ENCODE measurements at places on chromosomes 11 and 22.

GRCh38 chr11:130897262-130898182 lies 18.8 kb downstream of the SNX19 start:
- no peak for DNase-seq

DNA sequence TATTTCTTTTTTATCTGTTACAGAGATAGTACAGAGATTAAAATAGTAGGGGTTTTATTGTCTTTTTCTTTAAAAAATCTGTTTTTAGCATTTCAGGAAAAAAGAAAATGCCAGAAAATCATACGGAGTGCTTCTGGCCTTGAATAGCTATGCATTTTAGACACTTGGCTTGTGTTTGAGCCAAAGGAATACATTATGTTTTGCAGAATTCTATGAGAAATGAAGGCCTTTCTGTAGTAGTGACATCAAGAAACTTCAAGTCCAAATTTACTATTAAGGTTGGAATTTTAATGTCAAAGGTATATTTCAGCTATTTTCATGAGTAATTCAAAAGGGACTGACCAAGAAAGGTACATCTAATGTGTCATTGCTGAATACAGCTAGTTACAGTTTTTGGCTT lies 56.3 kb upstream of the DDI1 start:
- DNase-seq, result no peak

DNA sequence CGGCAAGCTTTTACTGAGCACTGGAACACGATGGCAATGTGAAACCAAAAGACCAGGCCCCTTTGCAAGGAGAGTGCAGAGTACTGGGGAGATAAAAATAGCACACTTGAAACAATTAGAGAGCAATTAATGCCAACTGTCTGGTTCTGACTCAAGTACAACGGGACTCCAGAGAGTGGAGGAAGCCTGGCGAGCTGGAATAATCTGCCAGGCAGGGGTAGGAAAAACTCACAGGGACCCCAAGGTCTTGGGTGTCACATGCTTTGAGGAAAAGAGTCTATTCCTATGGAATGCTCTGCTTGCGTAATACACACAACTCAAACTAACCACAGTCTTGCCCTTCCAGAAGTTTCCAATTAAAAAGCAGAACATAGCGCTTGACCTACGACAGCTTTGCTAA lies 113.0 kb upstream of the CLMP start:
- no peak for DNase-seq

- DNase-seq, result no peak
Measured at GRCh38 chr11:44147751-44148150, 52.3 kb downstream of the EXT2 start.

DNA sequence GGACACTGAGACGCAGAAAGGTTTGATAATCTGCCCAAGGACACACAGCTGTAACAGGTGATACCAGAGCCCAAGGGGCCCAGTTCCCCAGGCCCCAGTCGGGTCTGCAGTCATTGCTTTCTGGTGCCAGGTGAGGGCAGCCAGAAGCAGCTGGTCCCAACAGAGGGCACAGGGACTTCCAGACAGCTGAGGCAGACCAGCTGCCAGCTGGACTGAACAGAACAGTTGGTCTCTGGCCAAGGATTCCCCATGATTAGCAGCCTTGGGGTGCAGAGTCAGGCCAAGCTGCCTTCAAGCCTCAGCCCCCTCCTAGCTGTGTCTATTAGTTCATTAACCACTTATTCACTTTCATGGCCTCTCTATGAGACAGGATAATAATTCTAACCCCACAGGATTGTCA lies 105.6 kb downstream of the RRAS2 start:
- no peak for DNase-seq

DNA sequence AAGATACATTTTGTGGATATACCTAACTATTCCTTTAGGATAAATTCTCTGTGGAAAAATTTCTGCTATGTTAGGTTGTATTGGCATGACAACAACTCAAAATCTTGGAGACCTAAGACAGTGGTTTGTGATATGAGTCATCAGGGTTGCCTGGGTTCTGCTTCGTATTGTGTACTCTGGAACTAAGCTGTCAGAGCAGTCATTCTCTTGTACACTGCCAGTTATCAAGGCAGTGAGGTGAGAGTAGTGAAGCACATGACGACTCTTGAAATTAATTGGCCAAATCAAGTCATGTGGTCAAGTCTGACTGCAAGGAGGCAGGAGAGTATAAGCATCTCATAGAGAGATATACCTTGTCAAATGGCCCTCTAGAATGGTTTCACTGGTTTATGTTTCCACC lies 104.4 kb downstream of the FANCF start:
- no peak for DNase-seq

- no peak for DNase-seq
Measured at GRCh38 chr22:24117942-24118341, 63.3 kb upstream of the SUSD2 start.

GRCh38 chr11:2210366-2211112 lies 38.9 kb upstream of the TH start:
- DNase-seq, result no peak

DNA sequence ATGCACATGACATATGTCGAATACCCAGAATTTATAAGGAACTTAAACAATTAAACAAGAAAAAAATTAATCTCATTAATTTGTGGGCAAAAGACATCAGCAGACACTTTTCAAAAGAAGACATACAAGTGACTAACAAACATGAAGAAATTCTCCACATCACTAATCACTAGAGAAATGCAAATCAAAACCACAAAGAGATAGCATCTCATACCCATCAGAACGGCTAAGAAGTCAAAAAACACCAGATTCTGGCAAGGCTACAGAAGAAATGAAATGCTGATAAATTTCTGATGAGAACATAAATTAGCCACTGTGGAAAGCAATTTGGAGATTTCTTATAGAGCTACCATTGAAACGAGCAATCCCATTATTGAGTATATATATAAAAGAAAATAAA lies 210.6 kb upstream of the LUZP2 start:
- no peak for DNase-seq

DNA sequence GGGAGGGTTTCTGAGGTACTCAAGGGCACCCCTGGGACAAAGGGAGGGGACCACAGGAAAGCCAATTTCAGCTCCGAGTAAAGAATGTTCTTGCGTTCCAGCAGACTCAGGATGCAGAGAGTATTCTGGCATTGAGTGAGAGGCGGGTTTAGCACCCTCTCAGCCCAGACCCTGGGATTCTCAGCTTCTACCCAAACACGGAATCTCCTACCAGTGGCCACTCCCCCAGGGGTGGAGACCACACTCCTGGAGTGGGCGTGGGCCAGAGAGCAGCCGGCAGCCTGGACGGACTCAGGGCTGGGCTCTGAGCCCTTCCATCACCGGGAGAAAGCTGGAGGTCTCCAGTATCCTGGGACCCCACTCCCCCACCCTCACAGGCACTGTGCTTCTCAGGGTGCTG lies 26.1 kb upstream of the TTLL12 start:
- no peak for DNase-seq

DNA sequence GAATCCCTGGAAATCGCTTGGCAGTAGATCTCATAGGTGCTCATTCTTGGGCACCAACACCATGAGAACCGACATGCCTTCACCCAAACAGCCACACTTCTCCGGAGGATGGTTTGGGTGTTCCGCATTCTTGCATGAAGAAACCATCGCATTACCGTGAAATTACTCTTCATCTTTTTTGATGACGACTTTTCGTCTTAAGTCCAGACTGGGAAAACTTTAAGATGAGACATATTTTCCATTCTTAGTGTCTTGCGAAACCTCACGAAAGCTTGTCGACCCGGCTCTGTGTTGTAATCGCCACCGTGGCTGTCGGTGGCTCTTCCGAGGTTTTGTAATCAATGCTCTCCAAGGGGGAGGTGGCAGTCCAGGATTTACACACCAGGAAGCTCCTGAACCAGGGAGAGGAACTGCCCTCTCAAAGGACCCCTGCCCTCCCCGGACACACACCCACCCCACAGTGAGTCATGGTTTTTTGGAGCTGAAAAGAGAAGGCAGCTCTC lies 1.7 kb downstream of the TOM1 start:
- DNase-seq, result no peak

DNA sequence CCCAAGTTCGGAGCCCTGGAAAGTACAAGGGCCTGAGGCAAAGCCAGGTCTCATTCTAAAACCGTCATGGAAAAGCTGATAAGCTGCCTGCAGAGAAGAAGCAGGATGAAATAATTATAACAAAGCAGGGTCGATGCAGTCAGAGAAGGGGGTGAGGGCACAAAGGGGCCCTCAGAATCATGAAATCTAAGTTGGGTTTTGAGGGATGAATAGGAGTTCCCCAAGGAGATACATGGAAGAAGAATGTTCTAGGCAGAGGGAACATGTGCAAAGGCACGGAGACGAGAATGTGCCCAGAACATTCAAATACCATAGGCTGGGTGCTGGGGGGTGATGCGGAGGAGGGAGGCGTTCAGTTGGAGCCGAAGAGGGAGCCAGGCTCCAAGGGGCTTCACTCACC lies 25.0 kb downstream of the IGLL1 start:
- no peak for DNase-seq

DNA sequence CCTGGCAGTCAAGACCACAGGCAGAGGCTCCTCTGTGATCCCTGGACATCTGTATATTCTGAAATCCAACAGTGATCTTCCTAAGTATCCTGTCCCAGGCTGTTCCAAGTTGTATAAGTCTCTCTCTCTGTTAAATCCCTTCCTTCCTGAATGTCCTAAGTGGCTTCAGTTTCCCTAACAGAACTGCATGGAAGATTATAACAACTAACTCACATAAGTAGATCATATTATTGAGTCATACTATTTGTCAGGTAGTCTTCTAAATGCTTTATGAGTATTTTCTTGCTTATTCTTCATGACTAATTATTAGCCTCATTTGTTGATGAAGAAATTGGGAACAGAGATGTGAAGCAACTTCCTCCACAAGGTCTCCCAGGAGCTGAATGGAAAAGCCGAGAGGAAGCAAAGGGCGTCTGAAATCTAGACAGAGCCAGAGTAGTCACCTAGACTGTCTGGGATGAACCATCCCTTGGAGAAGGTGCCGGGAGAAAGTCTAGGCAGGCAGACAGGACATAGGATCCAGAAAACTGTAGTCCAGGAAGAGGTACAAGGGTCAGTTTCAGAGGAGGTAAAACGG lies 93.2 kb upstream of the FAT3 start:
- no peak for DNase-seq

- peak; percentile 81 for DNase-seq
Measured at GRCh38 chr22:22558972-22559603, at the start of gene PRAME. PRAME (minus strand) TSS chr22:22559265; CDS start chr22:22556832, 2,433 bp downstream.

DNA sequence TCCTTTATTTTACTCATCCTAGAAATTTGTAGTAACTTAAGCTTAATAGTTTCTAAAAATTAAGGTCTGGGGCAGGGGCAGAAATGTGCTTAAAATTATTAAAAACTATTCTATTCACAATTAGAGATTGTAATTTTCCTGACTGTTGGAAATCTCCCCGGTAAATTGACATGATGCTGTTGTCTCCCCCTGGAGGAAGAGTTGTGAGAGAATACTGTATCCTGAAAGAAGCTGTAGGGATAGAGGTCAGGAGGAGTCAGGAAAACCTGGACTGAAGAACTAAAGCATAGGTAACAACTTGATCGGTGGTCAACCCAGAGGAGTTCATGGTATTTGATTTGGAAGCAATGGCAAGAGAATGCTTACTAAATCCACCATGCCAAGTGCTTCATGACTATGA lies 16.2 kb upstream of the ESAM start:
- no peak for DNase-seq

DNA sequence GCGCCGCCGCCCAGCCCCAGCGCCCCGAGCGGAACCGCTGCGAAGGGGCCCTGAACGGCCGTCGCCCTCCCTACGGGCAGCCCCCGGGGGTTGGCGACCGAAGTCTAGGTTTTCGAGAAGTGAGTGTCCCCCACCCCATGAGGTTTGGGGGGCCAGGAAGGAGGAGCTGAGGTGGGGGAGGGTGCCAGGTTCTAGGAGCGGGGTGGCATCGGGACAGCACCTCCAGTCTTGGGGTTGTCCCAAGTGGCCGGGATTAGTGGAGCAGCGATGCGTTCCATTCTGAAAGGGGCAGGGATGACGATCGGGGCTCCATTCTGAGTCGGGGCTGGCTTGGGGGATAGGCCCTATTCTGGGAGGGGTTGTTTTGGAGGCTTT lies 408 bp downstream of the PPP2R5B start:
- no peak for DNase-seq

- no peak for DNase-seq
Measured at GRCh38 chr11:70844387-70844786, 408.0 kb downstream of the SHANK2 start.

DNA sequence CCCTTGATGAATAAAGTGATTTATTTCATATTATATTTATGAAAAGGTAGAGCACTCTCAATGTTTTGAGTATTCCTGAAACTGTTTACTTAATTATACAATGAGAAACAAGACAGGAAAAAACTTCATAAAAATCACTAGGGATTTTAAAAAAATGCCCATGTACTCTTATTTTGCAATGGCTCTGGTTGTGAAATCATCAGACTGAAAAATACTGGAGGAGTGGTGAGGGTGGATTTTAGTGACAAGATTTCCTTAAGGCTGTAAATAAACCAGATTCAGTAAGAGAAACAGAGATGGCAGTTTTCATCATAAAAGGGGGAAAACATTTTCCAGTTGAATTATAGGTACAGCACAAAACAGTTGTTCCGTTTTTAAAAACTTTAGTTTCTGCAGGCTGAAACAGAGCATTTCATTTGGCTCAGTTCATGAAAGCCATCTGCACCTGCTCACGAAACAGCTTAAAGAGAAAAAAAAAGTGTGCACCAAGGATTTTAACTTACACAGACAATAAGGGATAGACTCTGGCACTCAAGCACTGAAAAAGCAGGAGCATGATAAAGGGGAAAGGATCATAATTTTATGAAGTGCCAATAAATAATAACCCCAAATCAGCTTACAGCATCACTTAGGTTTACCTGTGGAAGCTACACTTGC lies 100.7 kb downstream of the MAML2 start:
- DNase-seq, result no peak

DNA sequence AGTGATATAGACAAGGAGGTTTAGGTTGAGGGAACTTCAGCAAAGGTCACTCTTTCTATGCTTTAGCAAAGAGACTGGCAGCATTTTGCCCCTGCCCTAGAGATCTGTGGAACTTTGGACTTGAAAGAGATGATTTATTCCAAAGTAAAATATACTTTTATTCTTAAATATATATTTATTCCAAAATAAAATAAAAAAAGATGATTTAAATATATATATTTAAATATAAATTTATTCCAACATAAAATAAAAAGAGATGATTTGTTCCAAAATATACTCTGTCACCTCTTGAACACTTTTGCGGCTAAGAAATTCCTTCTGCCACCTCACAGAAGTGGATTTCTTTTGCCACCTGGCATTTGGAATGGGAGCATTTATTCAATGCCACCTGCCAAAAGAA lies 521.3 kb upstream of the CHORDC1 start:
- no peak for DNase-seq

DNA sequence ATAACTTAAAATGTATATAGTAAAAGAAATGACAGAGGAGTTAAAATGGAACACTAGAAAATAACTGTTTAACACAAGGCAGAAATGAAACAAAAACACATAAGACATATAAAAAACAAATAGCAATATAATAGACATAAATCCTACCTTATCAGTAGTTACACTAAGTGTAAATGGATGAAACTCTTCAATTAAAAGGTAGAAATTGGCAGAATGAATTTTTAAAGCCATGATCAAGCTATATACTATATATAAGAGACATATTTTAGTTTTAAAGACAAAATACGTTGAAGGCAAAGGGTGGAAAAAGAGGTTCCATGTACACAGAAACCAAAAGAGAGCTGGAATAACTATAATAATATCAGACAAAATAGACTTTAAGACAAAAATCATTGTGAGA lies 4.9 kb upstream of the TMPRSS5 start:
- no peak for DNase-seq

GRCh38 chr11:46668480-46669085 lies 31.8 kb downstream of the ARHGAP1 start:
- no peak for DNase-seq

- no peak for DNase-seq
Measured at GRCh38 chr11:65492637-65493366, 6.0 kb upstream of the MALAT1 start.

- no peak for DNase-seq
Measured at GRCh38 chr11:19867064-19867463, 154.4 kb downstream of the NAV2 start.
